ENCODE measurements at places on chromosomes 6 and 20.

- no peak for DNase-seq
Observed at GRCh38 chr6:42200035-42200434, 5.3 kb upstream of the GUCA1B start.

DNA sequence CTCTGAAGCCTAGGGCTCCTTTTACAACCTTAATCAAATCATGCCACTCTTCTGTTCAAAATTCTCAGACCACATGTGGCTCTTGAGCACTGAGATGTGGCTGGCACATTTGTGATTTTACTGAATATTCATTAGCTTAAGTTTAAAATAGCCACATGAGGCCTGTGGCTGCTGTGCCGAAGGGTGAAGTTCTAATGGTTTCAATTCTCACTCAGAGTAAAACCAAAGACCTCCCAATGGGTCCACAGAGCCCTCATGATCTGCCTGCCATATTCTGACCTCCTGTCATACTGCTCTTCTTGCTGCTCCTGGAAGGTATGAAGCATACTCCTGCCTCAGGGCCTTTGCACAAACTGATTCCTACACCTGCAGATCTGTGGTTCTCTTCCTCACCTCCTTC is 7.8 kb upstream of the CST3 start:
- no peak for DNase-seq

- no peak for DNase-seq
Observed at GRCh38 chr6:38610050-38610625, 29.6 kb downstream of the BTBD9 start.

GRCh38 chr6:118661831-118662230 is 10.4 kb upstream of the CEP85L start:
- DNase-seq, result no peak

- no peak for DNase-seq
Observed at GRCh38 chr6:135195522-135195921, 14.4 kb downstream of the MYB start.

- no peak for DNase-seq
Observed at GRCh38 chr6:37615564-37616340, 81.9 kb downstream of the MDGA1 start.

GRCh38 chr6:83352424-83353061 is 78.3 kb downstream of the ME1 start:
- DNase-seq, result no peak

- DNase-seq, result no peak
Observed at GRCh38 chr20:41275301-41275731, 42.2 kb downstream of the ZHX3 start.

- DNase-seq, result no peak
Observed at GRCh38 chr6:133991096-133991593, 38.1 kb downstream of the TBPL1 start.

- no peak for DNase-seq
Observed at GRCh38 chr6:22727710-22728109, 158.3 kb downstream of the HDGFL1 start.

DNA sequence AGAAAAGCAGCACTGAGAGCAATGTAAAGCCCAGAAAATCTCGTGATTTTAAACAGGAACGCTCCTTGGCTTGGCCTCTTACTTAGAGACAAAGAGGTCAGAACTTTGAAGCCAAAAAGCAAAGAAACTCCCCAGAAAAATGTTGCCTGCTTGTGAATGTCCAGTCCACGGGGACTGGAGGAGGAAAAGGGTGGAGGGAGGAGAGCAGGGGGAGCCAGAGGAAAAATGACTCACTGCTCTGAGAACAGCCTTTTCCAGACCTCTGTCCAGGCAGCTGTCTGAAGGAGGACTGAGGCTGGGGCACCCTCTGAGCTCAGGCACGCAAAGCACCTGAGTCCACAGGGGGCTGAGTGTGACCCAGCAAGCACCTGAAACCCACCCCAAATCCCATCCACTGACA is 64.7 kb downstream of the TRAM2 start:
- no peak for DNase-seq

DNA sequence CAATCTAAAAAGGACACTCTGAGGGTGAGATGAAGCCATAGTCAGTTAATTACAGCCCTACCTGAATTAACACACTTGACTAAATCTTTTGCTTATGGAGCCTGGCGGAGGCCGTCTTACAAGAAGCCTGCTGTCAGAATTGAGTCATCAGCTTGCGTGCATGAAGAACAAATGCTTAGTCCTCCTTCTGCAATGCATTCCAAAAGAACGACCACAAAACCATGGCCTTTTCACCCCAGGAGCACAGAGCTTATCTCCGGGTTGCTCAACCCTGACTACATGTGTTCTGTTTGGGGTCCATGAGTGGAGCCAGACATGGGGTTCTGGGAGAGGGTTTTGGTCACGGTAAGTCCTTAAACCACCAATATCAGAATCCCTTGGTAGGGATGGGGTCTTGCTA is 318.1 kb downstream of the CLIC5 start:
- no peak for DNase-seq

- DNase-seq, result no peak
Observed at GRCh38 chr6:43395776-43396175, 26.3 kb upstream of the ZNF318 start.

- no peak for DNase-seq
Observed at GRCh38 chr20:33569802-33570391, 80.0 kb downstream of the CBFA2T2 start.

DNA sequence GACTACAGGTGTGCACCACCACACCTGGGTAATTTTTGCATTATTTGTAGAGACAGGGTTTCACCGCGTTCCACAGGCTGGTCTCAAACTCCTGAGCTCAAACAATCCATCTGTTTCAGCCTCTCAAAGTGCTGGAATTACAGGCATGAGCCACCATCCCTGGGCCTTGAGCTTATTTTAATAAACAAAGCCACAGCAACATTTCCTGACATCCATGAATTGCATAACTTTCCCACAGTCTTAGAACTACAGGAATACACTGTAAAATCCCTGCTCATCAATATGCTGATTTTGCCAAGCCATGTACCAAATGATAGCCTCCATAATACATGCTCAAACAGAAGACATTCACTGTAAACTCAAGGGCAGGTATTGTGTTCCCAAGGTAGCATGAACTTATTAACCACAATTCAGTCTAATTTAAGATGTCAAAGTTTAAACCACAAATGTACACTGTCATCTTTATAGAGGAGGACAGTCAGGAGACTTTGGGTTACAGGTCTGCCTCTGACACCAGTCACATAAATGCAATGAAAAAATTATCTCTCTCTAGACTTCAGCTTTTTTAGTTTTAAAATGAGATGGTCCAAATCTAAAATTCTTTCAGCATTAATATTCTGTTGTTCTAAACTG is 40.0 kb downstream of the NUDT3 start:
- DNase-seq, result no peak

DNA sequence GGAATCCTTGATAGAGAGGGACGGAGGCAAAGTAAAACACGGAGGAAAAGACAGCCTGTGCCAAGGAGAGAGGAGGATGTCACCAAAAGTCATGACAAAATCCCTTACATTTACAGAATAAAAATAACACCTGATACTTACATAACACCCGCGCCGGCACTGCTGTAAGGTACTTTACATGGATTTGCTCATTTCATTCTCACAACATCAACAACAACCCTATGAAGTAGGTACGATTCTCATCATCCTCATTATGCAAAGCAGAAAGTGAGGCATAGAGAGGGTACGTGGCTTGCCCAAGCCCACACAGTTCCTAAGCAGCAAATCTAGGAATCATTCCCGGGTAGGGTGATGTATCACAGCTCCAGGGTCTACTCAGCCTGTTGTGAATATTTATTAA is 67.6 kb upstream of the NFATC2 start:
- DNase-seq, result no peak

DNA sequence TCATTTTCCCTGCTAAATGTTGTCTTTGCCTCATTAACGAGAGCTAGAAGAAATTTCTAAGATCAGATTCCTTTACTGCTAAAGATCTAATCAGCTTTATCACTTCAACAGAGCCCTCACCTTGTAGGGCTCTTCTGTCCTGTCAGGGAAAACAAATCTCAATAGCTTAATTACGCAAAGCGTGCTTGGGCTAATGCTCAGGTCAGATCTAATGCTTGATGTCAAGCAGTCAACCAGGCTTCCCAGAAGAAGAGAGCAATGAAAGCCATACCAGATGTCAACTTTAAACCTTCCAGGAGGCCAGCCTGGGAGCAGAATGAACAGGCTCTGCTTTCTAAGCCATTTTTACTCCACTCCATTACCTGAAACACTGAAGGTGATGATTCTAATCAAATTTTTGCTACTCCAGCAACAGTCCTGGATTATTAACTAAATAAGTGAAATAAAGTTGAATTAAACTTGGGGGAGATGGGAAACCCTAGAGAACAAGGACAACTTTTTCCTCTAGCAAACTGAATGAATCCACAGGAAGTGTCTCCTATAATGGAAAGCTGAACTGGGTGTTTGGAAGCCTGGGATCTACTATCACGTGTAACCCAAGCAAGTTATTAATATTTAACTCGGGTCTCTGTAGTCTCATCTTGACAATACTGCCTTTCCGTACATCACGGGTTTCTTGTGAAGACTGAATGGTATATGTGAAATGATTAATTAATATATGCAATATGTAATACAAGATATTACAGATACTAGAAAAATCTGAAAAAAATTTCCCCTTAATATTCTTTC is 273.7 kb downstream of the PTPRK start:
- DNase-seq, result no peak

GRCh38 chr6:137998461-137999019 is 108.7 kb downstream of the PERP start:
- DNase-seq, result no peak

- no peak for DNase-seq
Observed at GRCh38 chr6:157813191-157813590, 9.9 kb upstream of the SNX9 start.

- DNase-seq, result no peak
Observed at GRCh38 chr6:15628499-15629131, 34.2 kb downstream of the DTNBP1 start.

GRCh38 chr6:71228461-71229041 is 60.1 kb upstream of the OGFRL1 start:
- no peak for DNase-seq

- no peak for DNase-seq
Observed at GRCh38 chr6:22972771-22973170, 403.4 kb downstream of the HDGFL1 start.

GRCh38 chr6:138160329-138161087 is 1.2 kb upstream of the ARFGEF3 start:
- DNase-seq, result no peak

DNA sequence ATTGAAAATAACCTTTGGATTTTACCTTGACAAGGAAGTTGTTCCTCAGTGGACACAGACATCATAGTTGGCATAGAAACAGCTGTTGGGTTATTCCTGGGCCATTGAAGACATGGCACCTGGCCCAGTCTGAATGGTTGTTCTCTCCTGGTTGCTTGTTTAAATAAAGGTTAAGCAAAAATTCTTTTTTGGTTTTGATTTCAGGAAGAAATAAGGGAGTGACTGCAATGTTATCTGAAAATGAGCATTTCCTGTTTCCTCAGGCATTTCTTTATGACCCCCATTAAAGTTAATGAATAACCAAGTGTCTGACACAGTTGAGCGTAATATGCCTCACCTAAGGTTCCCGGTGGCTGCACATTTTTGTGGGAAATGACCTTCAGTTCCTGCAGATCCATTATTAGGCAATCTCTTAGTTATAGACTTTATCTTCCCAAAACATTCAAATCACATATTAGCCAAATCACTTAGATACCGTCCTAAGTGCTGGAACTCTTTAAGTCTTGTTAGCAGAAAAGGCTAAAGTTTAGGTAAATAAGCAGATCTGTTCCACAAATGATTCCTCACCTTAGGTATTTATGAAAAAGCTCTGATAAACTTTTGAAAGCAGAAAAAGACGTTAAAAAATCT is 648.7 kb upstream of the FLRT3 start:
- DNase-seq, result no peak

DNA sequence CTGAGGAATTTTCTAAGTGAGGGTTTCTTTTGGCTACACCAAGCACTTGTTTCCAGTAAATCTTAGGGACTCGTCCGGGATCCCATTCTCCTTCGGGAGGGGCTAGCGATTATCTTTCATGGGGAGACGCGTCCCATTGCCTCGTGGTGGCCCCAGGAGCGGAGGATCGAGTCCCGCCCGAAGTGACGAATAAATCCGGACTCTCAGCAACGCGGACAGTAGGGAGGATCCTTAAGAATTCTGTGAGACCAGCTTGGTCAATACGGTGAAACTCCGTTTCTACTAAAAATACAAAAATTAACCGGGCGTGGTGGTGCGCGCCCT is 69.1 kb upstream of the PRSS16 start:
- peak; percentile 51 for DNase-seq

GRCh38 chr6:56786256-56786655 is 143.6 kb upstream of the DST start:
- no peak for DNase-seq

- DNase-seq, result no peak
Observed at GRCh38 chr6:6277413-6277812, 43.0 kb downstream of the F13A1 start.

DNA sequence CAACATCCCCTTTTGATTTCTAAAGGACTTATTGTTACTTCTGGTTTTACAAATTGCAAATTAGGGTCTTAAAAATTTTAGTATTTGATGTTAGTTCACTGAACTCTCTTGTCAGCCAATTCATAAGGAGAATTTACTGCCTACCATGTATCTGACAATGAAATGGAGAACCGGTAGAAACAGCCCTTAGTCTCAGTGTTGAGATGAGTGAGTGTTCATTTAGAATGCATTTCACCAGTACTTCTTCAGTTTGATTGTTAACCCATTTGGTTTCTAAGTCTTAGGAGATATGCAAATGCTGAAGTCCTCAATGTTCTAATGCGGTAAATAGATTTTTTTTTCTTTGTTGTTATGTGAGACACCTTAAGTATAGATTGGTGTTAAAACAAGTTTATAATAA is 616.3 kb upstream of the FLRT3 start:
- DNase-seq, result no peak

DNA sequence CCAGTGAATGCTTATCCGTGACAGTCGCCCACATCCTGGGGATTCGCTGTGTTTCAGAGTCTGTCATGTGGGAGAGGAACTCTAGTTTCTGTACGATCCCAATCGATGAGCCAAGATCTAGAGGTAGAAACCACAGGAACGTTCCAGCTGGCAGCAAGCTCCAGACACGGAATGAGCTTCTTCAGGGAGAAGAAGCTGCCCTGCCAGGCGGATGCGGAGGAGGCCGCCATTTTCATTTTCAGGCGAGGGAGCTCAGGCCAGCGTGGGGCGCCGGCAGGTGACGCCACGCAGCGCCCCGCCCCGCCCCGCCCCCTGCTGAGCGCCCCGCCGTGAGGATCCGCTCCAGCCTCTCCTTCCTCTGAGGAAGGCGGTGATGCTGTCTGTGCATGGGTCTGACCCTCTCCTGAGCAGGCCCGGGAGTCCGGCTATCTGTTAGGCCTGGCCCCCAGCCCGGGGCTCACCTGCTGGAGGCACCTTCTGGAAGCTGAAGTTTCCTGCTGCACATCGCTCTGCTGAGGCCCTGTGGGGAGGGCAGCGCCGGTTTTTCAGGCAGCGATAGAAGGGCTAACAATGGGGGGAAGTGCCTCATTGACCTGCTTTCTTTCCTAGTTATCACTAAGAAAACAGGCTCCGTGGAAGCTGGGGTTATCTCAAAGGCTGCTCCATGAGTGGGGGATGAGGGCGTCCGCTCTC is 147.5 kb downstream of the ERMARD start:
- DNase-seq, result no peak

- DNase-seq, result peak; percentile 40
Observed at GRCh38 chr6:165055231-165055630, 254.2 kb downstream of the C6orf118 start.

- DNase-seq, result no peak
Observed at GRCh38 chr20:19396460-19397081, 184.1 kb downstream of the SLC24A3 start.

Data from D341Med (cell line).